Activated CD4-positive, CD25-positive, alpha-beta regulatory T cell treated with anti-CD3 and anti-CD28 coated beads, Interleukin-2, amount 50 U/mL, for 72 hours (primary cell): ENCODE measurements at places on chromosomes 4 and X.

DNA sequence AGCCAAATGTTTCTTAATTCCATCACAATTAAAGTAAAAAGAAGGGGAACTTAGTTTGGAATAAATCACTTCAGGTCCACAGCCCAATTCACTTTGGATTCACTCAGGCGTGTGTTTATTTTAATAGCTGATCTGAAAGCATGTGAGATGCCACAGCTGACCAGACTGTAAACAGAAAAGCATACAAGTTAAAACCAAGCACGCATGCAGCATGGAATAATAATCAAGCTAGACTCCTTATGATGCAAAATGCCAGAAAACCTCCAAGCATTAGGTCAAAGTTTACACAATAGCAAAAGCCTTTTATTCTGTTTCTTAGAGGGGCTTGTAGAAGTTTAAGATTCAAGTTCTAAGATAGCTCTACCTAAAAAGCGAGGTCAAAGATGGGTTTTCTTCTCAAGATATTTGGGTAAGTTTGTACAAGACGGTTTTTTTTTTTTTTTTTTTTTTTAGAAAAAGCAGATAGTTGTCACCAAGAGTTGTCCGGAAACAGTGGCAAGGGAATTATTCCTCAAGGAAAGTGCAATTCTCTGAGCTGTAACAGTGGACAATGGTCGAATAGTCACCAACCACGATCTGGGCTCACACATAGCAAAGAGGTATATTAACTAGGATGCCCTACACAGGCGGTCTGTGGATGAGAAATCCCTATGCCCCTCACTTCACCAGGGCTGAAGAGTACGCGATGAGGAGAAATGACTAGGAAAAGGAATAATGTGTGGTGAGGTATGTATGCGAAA lies 763 bp upstream of the PRRG1 start:
- DNase-seq, result no peak

DNA sequence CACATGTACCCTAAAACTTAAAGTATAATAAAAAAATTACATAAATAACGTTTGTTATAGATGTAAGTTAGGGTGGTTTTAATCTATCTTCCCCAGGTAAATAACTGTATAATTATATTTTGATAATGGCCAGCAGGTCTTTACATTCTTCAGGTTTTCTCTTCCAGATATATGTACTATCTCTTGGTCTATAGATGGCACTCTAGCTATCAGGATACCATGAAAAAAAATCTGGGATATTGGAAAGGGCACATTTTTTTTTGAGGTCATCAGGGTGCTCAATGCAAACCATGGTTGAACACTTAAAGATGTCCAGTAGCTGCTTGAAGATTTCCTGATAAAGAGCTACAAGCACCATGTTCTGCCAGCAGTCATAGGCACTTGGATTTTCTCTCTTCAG lies 15.6 kb upstream of the ADH4 start:
- DNase-seq, result no peak

DNA sequence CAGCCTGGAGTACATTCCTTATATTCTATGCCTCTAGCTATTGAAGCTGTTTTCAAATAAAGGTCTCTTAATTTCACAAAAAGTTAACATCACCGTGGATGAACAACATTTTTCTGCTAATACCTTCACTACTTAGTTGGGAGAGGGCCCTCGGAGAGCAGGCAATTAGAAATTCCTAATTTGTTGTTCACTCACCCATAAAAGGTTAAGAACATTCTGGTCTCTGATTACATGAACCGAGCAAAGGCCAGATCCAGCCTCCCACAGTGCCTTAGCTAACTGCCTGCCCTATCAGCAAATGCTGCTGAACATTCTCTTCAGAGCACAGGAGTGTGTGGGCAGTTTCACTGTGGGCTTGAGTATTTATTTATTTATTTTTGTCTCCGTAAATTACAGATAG lies 36.0 kb upstream of the TTC29 start:
- DNase-seq, result no peak

DNA sequence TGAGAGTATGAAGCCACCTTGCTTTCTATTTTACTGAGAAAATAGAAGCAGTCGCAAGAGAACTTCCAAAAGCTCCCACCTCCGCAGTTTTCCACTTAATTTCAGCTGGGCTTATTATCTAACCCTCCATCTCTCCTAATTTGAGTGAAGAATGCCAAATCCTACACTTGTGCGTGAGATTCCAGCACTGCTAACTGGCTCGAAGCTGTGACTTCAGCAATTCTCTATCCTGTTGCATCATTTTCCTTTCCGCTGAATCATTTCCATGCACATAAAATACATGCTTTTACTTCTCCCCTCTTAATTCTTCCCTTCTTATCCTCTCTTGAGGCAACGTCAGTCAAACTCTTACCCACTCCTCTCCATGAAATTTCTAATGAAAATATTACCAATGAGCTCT lies 189.5 kb downstream of the GASK1B start:
- DNase-seq, result no peak

DNA sequence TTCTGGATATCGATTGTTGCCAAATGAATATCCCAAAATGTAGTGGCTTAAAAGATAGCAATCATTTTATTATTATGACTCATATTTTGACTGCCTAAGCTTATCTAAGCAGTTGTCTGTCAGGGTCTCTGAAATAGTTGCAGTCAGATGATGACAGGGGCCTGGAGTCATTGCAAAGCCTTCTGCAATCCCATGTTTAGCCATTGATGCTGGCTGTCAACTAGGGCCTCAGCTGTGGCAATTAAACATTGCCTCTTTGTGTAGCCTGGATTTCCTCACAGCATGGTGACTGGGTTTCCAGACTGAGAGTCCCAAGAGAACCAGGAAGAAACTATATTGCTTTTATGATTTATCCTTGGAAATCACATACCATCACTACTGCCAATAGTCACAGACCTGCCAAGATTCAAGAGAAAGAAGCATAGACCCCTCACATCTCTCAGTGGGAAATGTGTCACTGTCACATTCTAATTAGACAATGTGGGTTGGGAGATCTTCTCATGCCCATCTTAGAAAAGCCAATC lies 227.3 kb upstream of the NOCT start:
- no peak for DNase-seq

DNA sequence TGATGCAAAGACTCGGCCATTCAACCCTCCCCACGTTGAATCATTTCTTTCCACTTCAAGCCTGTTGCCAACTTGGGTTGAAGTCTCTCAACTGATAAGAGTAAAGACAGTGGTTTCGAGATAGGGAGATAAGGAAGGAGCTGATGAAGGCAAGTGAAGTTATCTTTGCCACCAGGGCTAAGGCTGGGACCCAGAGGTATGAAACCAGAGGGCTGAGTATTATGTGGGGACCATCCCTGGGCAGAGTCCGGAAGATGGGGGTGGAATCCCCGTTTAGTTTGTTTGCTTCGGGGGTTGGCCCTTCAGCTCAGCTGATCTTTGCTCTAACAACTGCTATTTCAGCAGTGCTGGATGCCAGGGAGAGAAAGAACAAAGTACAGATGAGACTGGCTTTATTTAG lies 2.3 kb upstream of the XPNPEP2 start:
- no peak for DNase-seq

- DNase-seq, result no peak
These were observed 1.6 kb upstream of the GSX2 start for GRCh38 chr4:54098375-54098774.

DNA sequence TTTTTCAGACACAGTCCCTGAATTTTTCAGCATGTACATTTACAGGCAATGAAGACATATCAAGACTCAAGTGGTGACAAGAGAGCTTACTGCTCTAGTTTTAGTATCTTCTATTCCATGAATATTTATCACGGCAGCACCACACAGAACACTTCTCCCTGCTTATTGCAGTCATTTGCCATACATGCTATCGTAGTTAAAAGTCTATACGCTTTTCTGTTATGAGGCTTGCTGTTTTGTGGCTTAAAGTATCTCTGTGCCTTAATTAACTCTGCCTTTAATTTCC lies 65.4 kb upstream of the GK2 start:
- no peak for DNase-seq
